ENCODE measurements at places on chromosomes 11 and 22.

DNA sequence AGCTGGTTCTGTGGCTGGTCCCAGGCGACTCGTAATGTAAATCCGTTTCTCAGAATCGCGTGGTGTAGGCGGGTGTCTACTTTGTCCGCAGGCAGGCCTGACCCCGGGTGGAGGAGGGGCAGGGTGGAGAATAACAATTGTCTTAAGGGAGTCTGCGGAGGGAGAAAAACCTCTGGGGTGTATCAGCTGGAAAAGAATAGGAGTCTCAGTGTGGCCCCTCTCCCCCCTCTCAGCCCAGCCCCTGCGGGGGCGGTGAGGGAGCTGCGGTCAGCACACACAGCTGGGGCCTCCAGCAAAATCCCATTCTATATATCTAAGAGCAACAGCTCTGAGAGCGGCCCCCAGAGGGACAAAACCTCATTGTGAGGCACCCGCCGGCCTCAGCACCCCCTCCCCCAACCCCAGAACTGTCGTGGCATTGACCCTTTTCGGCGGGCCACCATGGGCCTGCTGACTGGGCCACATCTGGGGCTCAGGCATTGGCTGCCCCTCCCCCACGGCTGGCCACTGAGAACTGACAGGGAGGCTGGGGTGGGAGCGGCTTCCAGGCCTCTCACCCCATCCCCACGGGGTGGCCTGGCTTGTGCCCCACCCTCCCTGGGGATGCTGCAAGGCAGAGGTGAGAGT, 2.7 kb upstream of the MYRF start:
- DNase-seq = no peak

GRCh38 chr22:39535357-39535725, 2.8 kb upstream of the RPS19BP1 start:
- no peak for DNase-seq

DNA sequence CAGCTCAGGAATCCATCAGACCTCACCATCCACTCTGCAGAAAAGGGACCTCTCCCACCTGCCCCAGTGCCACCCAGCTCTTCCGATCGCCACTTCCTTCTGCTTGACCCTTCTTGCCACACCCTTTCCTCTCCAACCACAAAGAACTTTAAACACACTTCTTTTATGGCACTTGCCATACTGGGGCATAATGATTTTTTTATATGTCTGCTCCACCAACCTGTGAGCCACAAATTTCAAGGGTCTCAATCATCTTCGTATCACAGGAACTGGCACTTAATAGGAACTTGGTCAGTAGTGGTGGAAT, 11.7 kb upstream of the MYH9 start:
- no peak for DNase-seq

- DNase-seq = peak; percentile 91
Observed at GRCh38 chr11:2092956-2093412, 46.2 kb downstream of the IGF2 start.

GRCh38 chr11:8910649-8911026, 351 bp upstream of the AKIP1 start:
- no peak for DNase-seq

- no peak for DNase-seq
Observed at GRCh38 chr22:43847376-43848289, 14.7 kb downstream of the SULT4A1 start.

- no peak for DNase-seq
Observed at GRCh38 chr22:42080287-42080686, 787 bp downstream of the SMDT1 start.

DNA sequence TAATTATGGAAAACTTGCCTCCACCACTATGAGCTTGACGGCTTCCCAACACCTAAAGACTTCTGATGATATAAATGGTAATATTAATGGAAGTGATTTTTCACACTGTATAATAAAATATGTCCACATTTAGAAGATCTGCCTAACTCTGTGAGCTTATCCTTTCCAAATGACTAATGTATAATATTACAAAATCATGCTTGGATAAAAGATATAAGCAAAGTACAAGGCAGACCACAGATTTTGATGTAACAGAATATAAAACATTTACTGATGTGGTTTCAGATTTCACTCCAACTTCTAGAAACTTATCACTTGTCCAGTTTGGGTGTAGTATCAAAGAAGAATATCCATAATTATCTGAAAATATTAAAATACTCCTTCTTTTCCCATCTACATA, 36.9 kb downstream of the GALNT18 start:
- DNase-seq = no peak

DNA sequence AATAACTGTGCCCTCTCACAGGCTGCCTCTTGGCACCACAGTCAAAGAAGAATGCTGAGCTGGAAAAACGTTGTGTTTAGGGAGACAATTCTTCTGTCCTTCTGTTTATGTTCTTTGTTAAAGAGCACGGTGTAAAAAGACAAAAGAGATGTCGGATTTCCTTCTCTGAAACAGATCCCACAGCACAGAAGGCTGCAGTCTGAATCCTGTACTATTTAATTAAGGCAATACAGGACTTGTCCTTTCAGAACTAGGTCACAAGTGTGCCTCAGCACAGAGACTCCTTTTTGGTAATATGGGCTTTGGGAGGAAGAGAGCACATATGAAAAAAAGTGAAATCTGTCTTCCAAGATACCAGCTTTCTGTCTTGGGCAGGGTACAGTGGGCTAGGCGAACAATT, 201.2 kb downstream of the NTM start:
- no peak for DNase-seq

GRCh38 chr11:132408877-132409276, 1038.5 kb downstream of the NTM start:
- peak; percentile 51 for DNase-seq

GRCh38 chr22:19473578-19473977, 5.4 kb downstream of the UFD1 start:
- no peak for DNase-seq

GRCh38 chr11:8459711-8460399, 134.2 kb downstream of the STK33 start:
- no peak for DNase-seq

DNA sequence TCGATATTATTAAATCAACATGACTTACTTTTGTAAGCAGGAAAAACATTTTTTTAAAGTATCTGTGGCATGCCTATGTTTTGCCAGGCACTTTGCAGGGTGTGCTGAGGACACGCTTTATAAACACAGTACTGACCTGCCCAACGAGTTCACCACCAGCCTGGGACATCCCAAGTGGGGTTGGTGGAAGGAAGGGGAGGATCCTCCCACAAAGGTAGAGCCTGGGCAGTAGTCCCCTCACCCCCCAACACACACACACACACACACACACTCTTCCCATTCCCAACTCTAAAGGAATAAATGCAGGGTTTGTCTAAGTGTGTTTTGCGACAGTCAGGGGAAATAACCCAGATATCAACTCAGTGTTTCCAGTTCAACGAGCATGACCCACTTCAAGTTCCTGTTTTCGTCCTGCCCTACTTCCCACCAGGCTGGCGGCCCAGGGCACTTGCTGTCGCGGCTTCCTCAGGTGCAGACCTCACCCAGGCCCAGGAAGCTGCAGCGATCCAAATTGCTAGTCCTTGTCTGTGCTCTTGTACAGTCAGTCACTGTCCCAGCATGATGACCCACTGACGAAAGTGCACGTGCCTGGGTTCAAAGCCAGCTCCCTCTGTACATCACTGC, 3.1 kb downstream of the CERK start:
- no peak for DNase-seq

GRCh38 chr11:76088511-76088910, 117.8 kb downstream of the WNT11 start:
- no peak for DNase-seq

GRCh38 chr11:129102225-129102624, 89.9 kb downstream of the ARHGAP32 start:
- no peak for DNase-seq

DNA sequence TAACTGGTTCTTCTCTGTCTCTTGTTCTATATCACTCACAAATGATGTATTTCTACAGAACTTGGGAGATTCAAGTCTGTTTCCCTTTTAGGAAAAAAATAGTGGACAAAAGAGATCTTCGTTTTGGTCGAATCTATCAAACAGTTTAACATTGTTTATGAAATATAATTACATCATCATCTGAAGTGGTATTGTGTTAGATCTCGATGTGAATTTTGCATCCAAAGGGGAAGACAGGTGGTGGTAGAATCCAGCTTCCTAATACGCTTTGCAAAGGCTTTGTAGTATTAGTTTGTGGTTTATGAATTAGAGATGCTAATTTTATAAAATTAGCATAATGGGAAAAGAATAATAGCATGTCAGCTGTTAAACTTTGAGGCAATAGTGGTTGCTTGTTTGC, 3.4 kb downstream of the SIK2 start:
- DNase-seq = no peak

DNA sequence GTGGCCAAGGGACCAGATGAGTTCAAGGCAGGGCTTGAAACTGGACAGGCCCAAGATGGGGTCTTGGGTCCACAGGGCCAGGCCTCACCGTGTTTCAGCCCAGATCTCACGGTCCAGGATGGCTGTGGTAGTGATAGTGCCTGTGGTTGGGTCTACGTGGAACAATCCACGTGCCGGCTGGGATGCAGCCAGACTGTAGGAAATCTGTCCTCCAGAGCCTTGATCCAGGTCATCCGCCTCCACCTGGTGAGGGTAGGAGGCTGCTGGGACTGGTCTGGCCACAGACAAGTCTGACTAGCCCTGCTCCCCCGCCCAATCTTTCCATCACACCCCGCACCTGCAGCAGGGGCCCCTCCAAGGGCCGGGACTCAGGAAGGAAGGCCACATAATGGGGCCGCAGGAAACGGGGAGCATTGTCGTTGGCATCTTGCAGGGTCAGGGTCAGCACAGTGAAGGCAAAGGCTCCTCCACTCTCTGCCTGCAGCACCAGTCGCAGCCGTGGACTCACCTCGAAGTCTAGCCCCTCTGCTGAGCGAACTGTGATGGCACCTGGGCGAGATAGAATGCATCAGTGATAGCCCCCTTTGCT, 6.7 kb upstream of the TPP1 start:
- DNase-seq = no peak

- DNase-seq = no peak
Observed at GRCh38 chr22:33030923-33031525, 27.2 kb downstream of the SYN3 start.

DNA sequence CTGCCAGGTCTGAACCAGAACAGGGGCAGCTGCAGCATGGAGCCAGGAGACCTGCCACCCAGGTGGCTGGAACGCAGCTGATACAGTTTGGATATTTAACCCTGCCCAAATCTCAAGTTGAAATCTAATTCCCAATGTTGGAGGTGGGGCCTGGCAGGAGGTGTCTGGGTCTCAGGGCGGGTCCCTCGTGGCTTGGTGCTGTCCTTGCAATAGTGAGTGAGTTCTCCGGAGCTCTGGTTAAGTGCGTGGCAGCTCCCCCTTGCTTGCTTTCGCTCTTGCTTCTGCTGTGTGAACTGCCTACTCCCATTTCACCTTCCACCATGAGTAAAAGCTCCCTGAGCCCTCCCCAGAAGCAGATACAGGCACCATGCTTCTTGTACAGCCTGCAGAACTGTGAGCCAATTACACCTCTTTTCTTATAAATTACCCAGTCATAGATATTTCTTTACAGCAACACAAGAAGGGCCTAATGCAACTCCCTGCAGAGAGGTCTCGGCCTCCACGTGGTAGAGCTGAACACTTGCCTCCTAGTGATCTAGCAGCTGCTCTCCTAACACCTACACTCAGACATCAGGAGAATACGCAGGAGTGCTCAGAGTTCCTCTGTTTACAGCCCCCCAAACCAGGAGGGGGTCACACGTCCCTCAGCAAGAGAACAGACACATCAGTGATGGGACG, 203.7 kb downstream of the CTTN start:
- DNase-seq = no peak

DNA sequence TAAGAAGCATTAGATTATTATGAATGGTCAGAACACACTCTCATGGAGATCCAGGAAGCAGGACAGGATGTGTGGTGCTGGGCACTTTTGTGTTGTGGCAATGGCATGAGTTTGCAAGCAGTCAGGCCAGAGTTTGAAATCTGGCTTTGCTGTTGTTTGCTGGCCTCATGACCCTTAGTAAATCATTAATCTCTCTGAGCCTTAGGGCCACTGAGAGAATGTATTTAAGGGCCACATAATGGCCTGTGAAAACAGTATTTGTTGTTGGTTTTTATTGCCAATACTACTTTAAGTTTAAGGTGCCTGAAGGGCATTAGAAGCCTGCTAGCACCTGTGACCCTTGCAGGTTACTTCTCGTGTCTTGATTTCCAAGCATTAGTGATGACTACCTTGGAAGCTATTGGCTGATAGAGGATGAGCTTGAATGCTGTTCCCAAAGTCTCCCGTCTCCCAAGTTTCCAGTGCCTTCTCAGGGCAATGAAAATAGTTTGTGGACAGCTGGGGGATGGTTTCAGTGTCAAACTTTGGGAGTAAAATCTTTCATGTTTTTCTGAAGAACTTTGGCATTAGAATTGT, 24.6 kb downstream of the STIM1 start:
- DNase-seq = no peak

GRCh38 chr11:104782377-104782754, 115.9 kb downstream of the CASP12 start:
- no peak for DNase-seq

DNA sequence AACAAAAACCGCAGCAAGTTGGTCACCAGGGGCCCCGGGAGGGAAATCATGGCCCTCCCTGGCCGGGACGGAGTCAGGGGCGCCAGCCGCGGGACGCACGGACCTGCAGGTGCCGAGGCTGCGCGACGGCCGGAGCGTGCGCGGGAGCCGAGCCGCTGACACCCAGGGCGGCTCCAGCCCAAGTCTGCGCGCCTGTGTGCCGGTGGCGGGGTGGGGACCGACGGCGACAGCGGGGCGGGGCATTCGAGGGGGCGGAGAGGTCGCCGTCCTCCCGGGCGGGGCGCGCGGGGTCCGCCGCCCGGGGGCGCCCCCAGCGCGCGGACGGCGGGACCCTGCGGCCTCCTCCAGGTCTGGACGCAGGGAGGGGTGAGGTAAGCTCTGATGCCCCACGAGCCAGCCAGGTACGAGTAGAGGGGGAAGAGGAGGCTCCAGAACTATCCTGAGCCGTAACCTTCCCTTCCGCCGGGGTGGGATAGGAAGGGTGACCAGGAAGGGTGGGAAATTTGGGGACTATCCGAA, at the start of gene ESAM:
TSS of gene ESAM (minus strand) at position 186 of the 519 bp plus-strand sequence. CDS start at position 50, 136 bp downstream.
- no peak for DNase-seq

GRCh38 chr11:65546217-65546958, 11.8 kb downstream of the LTBP3 start:
- peak; percentile 76 for DNase-seq

GRCh38 chr11:66318600-66318970, 1.7 kb upstream of the CD248 start:
- DNase-seq = no peak

DNA sequence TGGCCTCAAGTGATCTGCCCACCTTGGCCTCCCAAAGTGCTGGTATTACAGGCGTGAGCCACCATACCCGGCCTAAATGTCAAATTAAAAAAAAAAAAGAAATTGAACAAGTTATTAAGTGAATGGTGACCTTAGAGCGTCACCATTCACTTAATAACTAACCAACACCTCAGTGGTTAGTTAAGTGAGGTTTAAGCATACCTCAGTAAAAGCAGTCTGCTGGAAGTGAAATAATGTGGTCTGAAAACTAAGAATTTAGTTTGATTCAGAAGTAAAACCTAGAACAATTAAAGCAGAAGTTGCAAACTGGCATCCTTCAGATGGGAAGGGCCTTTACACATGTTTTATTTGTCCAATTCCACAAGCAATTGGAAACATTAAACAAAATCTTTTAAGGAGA, 71.5 kb downstream of the FCHSD2 start:
- DNase-seq = no peak

- no peak for DNase-seq
Observed at GRCh38 chr22:39897841-39898240, 3.0 kb upstream of the GRAP2 start.
